ENCODE measurements at places on chromosomes 2 and 18. TPM values are rescaled to one million over a fixed set of nuclear protein-coding genes. Genes with fewer than 3 reads are reported as not detected.

DNA sequence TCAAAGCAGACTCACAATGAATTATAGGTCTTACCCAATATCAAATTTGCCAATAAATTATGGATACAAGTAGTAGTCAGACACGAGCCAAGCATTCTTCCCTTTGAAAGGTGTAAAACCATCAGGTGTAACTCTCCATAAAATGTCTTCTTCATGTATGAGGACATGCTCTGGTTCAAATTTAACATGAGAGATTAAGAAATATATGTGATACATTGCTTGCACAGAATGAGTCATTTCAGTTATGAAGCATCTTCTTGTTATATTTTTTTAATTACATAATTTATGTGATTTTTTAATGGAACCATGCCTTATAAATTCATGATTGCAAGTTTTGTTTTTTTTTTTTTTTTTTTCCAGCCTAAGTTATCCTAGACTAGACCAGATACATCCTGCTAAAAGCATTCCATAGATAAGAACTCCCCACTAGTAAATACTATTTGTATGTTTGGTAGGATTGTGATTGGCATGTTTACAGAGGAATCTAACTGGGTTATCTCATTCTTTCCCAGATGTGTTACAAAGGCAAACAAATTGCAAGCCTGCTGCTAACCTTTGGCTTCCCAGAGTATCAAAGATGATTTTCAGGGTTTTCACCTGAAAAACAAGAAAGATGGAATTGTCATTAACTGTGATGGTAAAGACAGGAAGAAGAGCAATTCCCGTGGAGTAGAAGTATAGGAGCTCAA, 621.9 kb downstream of the XIRP2 start:
- no peaks in the 10 kb centered on the region for H3K36me3 ChIP-seq
- H3K4me1 ChIP-seq = no peaks in the 10 kb centered on the region
- no peak overlapping the region for H3K4me3 ChIP-seq
- DNase-seq = no peak
- no peaks in the 10 kb centered on the region for H3K27me3 ChIP-seq

The ATOH8 gene
- not detected for total RNA-seq

DNA sequence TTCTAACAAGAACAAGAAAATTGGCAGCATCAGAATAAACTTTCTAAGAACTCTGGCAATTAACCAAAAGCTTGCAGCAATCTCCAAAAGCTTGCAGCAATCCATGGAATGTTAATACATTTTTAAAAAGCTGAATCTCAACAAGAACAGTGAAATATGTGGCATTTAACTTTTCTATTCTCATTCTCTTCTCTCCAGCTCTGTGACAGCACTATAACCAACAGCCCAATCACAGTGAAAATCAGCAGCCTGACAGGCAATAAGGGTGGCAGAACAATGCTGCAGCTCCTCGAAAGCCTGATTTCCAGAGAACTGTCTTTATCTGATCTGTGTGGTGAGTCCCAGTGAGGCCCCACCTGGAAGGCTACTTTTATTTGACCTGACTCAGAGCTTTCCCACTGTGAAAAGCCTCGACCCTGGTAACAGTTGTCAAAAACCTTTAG, 60.0 kb downstream of the TMEM131 start:
- H3K4me3 ChIP-seq = no peak overlapping the region
- peaks cover 27% of the 10 kb centered on the region for H3K4me1 ChIP-seq
- no peak overlapping the region for H3K27ac ChIP-seq
- no peak for DNase-seq
- peaks cover 4% of the 10 kb centered on the region for H3K36me3 ChIP-seq

The MFSD2B gene
- total RNA-seq = 0.14 TPM

The DCDC2C gene
- total RNA-seq = not detected

DNA sequence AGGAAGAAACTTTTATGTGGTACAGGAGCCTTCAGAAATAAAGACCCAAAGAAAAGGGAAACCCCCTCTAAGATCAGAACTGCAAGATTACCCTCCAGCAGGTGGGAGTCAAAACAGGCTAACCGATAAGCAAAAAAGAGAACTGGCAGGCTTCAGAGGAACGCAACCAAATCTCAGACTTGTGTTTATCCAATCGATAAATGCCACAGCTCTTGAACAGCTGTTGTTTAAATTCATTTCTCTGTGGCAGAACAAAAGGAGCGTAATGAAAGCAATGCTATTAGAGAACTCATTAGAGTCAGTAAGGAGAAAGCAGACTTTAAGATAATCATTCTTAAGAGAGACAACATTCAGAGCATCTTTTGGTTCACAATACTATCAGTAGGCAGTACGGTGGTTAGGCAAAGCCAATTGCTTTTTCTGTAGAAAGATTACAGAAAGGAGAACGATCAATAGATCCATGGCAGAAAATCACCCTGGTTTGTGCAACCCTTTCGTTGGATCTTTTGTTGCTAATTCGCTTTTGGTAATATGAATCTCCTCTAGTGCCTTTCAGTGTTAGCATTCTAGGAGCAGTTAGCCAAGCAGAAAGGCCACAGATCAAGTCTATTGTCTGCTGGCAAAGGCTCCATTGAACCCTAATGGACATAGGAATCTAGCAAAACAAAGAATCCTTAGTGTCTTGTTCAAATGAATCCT, 476.4 kb upstream of the CHST9 start:
- no peak overlapping the region for H3K27ac ChIP-seq
- no peaks in the 10 kb centered on the region for H3K27me3 ChIP-seq
- H3K36me3 ChIP-seq = no peaks in the 10 kb centered on the region
- no peak for DNase-seq
- no peaks in the 10 kb centered on the region for H3K4me1 ChIP-seq

The HOXD9 gene
- not detected for total RNA-seq

The CDH7 gene
- total RNA-seq = not detected

- H3K4me3 ChIP-seq = no peak overlapping the region
- H3K4me1 ChIP-seq = no peaks in the 10 kb centered on the region
- peaks cover 7% of the 10 kb centered on the region for H3K27me3 ChIP-seq
- no peak for DNase-seq
- H3K27ac ChIP-seq = no peak overlapping the region
These were observed 105.4 kb upstream of the FAM110C start for GRCh38 chr2:151553-152334.

The CERS6 gene
- total RNA-seq = 25.3 TPM

The DSC2 gene
- total RNA-seq = not detected

The CIAO1 gene
- total RNA-seq = 110 TPM

Measured in activated CD4-positive, alpha-beta T cell treated with anti-CD3 and anti-CD28 coated beads, Interleukin-2, amount 10 ng/mL, durations not matched to agents 24 days and 14 days (primary cell).